ENCODE measurements at places on chromosomes 12 and 14. TPM values are rescaled to one million over a fixed set of nuclear protein-coding genes. Genes with fewer than 3 reads are reported as not detected.

- DNase-seq = no peak
Measured at GRCh38 chr14:96125536-96125935, 79.1 kb upstream of the BDKRB2 start.

The A2M gene
- 683 TPM for total RNA-seq

- no peak for DNase-seq
Measured at GRCh38 chr12:109596418-109597244, 23.0 kb downstream of the MVK start.

GRCh38 chr12:93370947-93371346 lies 6.8 kb upstream of the NUDT4 start:
- DNase-seq = no peak

GRCh38 chr12:76628745-76629144 lies 69.2 kb upstream of the OSBPL8 start:
- DNase-seq = no peak

The HCAR1 gene
- not detected for total RNA-seq

- DNase-seq = no peak
Measured at GRCh38 chr12:70576341-70577282, 60.6 kb downstream of the PTPRB start.

- DNase-seq = no peak
Measured at GRCh38 chr14:103854822-103855733, 7.7 kb upstream of the PPP1R13B start.

The LGALS3 gene
- total RNA-seq = 184 TPM

The AKAP5 gene
- total RNA-seq = 0.24 TPM

- DNase-seq = no peak
Measured at GRCh38 chr12:68667896-68668295, 18.9 kb upstream of the NUP107 start.
